Gastroesophageal sphincter (tissue), 4 donors: ENCODE measurements at places on chromosomes 16 and 17. TPM values are rescaled to one million over a fixed set of nuclear protein-coding genes. Genes with fewer than 3 reads are reported as not detected.

GRCh38 chr17:3022197-3022596 lies 41.2 kb downstream of the OR1D5 start:
- ATAC-seq = no peak

DNA sequence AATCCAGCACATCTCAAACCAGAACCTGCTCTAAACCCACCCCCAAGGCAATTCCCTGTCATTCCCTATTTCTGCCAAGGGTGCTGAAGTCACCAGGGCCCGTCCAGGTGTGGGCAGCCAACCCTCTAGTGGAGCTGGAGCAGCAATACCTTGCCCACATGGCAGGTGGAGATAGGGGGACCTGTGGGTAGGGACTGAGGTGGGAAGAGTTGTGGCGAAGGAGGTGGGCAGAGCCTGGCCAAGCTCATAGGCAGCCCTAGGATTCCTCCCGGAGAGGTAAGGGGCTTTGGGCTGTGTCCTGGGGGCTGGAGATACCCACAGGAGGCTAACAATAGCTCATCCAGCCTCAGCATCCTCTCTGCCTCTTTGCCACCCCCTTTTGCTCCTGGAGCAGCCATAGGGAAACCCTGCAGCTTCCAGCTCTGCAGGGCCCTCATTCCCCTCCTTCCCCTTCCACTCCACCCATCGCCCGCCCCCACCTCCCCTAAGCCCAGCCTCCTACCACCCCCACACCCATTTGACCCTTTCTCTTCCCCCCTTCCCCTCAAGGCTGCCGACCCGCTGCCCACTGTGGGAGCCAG lies 30.4 kb upstream of the CRHR1 start:
- no peak for ATAC-seq

DNA sequence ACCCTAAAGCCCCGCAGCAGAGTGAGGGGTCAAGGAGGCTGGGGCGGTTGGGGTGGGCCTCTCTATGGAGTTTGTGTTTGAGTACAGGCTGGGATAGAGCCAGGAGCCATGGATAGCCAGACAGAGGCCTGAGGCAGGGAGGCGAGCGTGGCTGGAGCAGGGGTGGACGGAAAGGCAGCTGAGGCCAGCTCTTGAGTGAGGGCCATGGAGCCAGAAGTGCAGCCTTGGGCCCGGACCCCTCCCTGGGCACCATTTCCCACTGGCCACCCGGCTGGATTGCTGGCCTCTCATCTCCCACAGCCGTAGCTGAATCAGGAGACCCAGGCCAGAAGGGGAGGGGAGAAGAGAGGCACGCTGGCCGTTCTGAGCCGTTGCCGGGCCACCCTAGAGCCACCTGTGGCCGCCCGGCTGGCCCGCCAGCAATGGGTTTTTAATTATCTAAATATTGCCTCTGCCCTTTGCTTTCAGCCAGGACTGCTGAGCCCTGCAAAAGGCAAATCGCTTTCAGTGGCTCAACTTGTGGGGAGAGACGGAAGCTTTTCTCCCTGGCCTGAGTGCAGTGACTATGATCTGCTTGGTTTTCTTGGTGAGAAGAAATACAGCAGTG lies 75.2 kb upstream of the GSE1 start:
- ATAC-seq = no peak

DNA sequence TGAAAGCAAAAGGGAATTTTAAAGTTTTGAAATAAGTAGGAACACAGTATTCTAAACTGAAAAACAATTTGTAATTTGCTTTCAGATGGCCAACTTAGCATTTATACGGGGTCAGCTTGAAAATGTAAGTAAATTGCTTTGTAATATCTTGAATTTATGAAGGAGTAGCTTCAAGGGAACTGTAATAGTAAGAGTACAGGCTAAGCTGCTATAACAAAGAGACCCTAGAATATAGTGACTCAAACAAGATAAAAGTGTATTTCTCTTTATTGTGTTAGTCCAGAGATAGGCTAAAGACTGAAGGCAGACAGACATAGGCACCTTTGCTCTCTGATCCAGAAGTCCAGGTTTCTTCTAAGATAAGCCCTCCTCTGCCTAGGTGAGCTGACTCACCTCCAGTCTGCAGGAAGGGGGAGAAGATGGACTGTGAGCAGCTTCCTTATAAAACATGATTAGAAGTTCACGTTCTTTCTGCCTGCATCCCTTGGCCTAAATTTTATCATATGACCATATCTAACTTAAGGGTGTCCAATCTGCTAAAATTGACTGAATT lies 3.2 kb downstream of the TTC19 start:
- no peak for ATAC-seq

GRCh38 chr16:81532491-81533174 lies 88.0 kb downstream of the CMIP start:
- no peak for ATAC-seq

GRCh38 chr17:6639014-6639585 lies 1.4 kb downstream of the KIAA0753 start:
- ATAC-seq = no peak

The SLFN11 gene
- total RNA-seq = 25.7 TPM

- peak; percentile 72 for ATAC-seq
Observed at GRCh38 chr17:64572682-64573154, 65.9 kb downstream of the CEP95 start.

DNA sequence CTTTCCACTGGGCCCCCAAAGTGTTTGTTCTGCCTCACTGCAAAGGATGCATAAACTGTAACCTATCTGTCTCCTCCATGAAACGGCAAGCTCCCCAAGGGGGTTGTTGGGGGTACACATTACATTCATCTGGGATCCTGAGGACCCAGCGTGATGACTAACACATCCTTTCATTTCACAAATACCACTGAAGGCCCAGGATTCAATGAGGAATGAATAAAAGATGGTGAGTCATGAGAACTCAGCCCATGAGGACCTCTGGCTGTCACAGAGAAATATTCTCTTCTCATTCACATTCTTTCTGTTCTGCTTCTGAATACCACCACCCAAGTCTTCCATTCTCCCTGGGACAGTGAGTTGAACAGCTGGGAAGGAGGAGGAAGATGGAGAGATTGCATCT lies 149.8 kb downstream of the RBFOX3 start:
- no peak for ATAC-seq

The NTN1 gene
- 211 TPM for total RNA-seq

The CHD9NB gene
- total RNA-seq = 1.1 TPM

GRCh38 chr16:57276596-57276995 lies 7.9 kb downstream of the PLLP start:
- peak; percentile 73 for ATAC-seq

DNA sequence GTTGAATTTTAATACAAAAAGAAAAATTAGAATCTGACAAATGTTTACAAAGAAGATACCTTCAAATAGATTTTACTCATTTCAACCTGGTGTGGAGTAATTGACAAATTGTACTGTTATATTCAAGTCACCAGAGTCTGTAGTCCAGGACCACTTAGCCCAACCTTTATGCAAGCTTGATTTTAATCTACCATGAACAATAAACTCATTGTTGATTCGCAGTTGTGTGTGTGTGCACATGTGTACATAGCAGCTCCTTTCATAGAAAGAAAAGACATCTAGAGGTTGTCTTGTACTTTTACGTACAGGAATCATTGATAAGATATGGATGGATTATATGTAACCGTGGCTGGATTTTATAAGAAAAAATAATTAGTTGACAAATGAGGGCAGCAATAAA lies 20.7 kb upstream of the LRRC37A start:
- ATAC-seq = no peak

The SLC52A1 gene
- total RNA-seq = not detected

GRCh38 chr16:80369138-80369958 lies 171.4 kb upstream of the DYNLRB2 start:
- peak; percentile 62 for ATAC-seq

The SYCE1L gene
- total RNA-seq = not detected

The FLOT2 gene
- total RNA-seq = 104 TPM

- no peak for ATAC-seq
Observed at GRCh38 chr16:80104401-80104800, 436.4 kb upstream of the DYNLRB2 start.

- no peak for ATAC-seq
Observed at GRCh38 chr16:23357761-23358290, 55.7 kb downstream of the SCNN1B start.

The FBXW10 gene
- total RNA-seq = 0.16 TPM

GRCh38 chr16:2472885-2473445 lies 1.9 kb downstream of the NTN3 start:
- ATAC-seq = no peak

The NAGS gene
- 0.66 TPM for total RNA-seq

The HIGD1B gene
- 1.1 TPM for total RNA-seq

GRCh38 chr16:57998486-57998885 lies 2.0 kb downstream of the ZNF319 start:
- ATAC-seq = no peak

The CTNS gene
- 14.8 TPM for total RNA-seq

DNA sequence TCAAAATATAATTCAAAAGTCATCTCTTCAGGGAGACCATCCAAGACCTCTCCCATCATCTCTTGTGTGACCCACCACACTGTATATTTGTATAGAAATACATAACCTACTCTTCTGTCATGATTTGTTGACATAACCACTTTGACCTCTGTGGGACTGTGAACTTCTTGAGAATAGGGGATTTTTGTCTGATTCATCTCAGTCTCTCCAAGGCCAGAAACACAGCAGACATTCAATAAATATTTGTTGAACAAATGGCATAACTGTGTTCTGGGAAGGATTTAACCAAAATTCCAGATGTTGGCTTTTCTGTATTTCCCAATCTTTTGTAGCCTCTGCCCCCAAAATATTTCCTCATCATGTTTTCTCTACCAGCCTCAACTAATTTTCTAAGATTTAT lies 169.7 kb downstream of the CDH11 start:
- ATAC-seq = peak; percentile 48

GRCh38 chr17:15393414-15393813 lies 52.0 kb upstream of the TEKT3 start:
- ATAC-seq = no peak

DNA sequence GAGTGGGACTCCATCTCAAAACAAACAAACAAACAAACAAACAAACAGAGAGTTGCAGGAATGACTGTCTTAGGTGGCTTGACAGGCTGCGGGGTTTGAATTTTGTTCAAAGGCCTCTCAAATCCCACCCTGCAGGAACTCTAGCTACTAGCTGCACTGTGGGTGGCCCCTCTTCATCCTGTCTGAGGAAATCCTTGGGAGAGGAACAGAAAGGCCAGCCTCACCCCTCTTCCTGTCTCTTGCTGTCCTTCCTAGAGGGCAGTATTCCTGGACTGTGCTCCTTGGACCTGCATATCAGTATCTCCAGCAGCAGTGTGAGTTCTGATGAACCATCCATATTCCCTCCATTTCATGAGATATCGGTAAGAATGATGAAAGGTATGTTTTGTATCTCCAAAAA lies 2.0 kb upstream of the CCDC92B start:
- ATAC-seq = no peak
